NCI-H2107 (cell line): ENCODE measurements at places on chromosomes 6 and 20.

DNA sequence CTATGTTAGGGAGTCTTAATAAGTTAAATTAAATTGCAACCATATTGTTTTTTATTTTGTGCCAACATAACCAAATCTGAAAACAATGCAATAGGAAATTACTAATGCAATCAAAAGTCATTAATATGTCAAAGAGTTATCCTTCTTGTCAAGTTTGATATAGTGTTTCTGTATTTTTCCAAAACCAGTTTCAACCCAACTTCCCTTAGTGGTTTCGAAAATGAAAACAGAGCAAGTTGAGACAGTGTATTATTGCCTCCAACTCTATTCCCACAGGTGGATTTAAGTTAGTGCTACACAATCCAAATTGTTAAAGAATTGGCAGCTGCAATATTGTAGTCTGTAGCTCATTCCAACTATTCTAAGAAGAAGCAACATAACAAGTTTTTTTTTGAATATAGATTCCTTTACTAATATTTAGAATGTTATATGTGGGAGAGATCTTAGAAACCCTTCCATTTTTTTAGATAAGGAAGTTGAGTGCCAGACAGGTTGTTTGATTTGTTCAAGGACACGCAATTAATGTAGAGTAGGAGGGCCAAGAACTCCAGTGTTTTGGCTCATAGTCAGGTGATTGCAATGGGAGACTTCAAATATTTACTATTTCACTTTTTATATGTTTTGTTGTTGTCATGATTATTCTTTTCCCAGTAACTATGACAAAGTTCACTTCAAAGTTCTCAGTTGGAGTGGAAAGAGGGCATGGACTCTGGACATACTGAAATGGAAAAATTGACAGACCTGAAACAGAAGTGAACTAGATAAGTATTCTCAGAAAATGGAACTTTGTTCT, 282.4 kb upstream of the HSF2 start:
- no peak for DNase-seq

GRCh38 chr20:62733891-62734290, 25.3 kb downstream of the NTSR1 start:
- DNase-seq: no peak

GRCh38 chr20:57457243-57458095, 66.3 kb downstream of the RBM38 start:
- DNase-seq: no peak

DNA sequence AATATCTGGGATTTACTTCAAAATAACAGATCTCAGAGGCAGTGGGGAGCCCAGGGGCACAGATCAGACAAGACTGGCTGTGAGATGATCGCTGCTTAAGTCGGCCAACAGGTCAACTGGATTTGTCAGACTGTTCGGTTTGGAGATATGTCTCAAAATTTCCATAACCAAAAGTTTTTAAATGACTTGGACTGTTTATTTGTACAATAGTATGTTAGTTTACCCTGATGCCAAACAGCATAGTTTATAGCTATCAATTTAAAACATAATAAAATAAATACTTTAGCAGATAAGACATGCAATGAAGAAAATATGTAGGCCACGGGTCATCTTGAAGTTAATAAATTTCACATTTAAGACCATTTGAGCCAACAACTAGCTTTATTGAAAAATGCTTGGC, 126.7 kb downstream of the IRF4 start:
- DNase-seq: no peak

DNA sequence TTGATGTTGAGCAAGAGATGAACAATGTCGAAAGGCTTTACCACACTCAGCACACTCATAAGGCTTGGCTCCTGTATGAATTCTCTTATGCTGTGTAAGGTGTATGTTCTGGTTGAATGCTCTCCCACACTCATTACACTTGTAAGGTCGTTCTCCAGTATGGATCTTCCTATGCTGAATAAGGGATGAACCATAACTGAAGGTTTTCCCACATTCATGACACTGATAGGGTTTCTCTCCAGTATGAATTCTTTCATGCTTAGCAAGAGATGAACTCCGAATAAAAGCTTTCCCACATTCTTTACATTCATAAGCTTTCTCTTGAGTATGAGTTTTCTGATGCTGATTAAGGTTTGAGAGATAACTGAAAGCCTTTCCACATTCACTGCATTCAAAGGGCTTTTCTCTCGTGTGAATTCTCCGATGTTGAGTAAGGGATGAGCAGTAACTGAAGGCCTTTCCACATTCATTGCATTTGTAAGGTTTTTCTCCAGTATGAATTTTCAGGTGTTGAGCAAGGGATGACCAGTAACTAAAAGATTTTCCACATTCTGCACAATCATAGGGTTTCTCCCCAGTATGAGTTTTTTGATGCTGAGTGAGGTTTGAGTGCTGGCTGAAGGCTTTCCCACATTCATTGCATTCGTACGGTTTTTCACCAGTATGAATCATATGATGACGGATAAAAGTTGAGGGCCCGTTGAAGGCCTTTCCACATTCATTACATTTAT, 21.1 kb downstream of the ZNF184 start:
- no peak for DNase-seq

DNA sequence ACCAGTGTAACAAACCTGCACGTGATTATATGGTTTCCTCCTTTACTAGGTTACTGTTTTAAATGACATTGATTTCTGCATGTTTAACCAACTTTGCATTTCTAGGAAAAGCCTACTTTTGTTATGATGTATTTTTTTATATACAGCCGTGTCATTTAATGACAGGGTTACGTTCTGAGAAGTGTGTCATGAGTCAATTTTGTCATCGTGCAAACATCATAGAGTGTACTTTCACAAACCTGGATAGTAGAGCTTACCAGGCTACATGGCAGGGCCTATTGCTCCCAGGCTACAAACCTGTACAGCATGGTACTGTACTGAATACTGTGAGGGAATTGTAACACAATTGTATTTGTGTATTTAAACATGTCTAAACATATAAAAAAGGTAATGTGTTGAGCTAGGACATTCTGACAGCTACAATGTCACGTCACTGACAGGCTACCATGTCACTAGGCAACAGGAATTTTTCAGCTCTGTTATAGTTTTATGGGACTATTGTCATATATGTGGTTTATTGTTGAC, 205.3 kb downstream of the PRL start:
- no peak for DNase-seq

- DNase-seq: no peak
These were observed 42.3 kb downstream of the GPR63 start for GRCh38 chr6:96794980-96795379.

DNA sequence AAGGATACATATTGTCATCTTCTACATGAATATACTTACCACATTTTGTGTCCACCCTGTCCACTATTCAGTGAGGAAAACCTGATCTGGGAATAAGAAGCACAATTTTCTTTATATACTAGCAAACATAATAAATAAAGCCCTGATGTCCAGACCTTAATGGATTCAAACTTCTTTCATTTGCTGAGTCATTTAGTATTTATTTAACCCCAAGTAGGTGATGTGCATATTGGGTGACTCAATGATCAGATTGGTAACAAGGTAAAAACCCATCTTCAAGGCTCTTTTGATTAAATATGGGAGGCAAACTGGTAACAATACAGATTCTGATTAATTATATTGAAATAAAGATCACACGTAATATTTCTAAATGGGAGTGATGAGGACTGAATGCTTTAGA, 1159.8 kb upstream of the EYS start:
- DNase-seq: no peak

DNA sequence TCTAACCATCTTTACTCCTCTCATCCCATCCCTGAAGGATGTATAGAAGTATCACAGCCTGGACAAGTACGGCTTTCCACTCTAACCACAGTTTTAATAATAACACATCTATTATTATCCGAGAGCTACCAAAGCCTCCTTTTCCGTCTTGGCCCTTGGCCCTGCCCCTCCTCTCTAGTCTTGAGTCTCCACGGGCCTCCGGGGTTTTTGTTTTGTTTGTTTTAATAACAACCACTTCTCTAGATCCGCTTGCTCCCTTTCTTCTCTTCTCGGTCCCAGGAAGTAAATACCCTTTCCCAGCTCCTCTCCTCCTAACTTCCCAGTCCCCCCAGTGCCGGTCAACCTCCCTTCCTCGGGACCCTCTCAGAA, 661 bp downstream of the LCA5 start:
- no peak for DNase-seq

- no peak for DNase-seq
These were observed 114.8 kb downstream of the DST start for GRCh38 chr6:56527934-56528333.

DNA sequence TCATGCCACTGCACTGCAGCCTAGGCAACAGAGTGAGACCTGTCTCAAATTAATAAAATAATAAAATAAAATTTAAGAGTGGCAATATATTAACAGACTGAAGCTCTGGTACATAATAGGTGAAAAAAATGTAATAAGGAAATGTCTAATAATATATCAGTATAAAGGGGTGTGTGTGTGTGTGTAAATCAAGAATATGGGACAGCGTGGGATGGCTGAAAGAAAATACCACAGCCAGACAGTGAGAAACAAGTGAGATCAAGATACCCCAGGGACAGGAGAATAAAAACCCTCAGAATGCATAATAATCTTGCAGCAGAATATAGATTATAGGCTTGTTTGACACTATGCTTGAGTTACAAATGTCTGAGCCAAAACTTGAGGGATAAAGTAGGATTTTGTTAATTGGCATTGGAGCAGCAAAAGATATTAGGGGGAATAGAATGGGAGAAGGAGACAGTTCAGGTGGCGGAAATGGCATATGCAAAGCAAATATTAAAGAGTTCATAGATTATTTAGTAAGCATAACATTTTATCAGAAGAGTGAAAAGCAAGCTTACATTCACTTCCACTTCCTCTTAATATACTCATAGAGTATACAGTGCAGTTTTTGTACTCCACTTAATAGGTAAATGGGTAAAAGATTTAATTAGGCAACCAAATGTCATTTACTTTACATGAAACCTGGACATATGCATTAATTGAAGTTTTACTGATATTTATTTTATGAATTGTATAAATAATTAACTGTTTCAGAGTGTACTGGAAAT, 398.5 kb upstream of the GJE1 start:
- no peak for DNase-seq

DNA sequence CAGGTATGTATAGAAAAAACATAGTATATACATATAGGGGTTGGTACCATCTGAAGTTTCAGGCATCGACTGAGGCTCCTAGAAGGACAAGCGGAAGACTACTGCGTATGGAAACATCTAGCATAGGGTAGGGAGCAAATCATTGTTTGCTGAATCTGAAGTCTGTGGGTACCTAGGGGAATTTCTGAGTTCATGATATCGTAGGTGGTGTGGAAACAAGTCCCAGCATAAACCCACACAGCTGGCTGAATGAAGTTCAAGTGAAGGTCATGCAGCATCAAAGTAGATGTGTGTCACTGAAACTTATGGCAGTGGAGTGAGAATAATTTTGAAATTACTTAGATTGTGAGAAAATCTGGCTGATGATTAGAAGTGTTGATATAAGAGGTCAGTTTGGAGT, 39.4 kb downstream of the MAP7 start:
- no peak for DNase-seq

DNA sequence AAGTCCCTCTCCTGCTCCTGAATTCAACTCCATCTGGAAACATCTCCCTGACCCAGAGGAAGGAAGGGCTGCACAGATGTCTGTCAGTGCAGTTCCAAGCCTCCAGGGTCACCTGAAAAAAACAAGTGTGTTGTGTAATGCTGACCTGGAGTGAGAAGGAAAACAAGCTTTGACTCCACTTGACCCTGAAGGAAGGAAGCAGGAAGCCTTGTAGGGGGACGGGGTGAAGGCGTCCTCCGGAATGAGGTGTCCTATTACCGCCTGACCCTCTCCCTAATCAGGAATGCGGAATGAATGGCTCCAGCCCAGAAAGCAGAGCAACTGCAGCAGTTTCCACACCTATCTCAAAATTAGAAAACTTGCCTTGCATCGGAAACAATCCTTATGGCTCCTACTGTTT, 13.9 kb upstream of the ADGRF5 start:
- DNase-seq: no peak

DNA sequence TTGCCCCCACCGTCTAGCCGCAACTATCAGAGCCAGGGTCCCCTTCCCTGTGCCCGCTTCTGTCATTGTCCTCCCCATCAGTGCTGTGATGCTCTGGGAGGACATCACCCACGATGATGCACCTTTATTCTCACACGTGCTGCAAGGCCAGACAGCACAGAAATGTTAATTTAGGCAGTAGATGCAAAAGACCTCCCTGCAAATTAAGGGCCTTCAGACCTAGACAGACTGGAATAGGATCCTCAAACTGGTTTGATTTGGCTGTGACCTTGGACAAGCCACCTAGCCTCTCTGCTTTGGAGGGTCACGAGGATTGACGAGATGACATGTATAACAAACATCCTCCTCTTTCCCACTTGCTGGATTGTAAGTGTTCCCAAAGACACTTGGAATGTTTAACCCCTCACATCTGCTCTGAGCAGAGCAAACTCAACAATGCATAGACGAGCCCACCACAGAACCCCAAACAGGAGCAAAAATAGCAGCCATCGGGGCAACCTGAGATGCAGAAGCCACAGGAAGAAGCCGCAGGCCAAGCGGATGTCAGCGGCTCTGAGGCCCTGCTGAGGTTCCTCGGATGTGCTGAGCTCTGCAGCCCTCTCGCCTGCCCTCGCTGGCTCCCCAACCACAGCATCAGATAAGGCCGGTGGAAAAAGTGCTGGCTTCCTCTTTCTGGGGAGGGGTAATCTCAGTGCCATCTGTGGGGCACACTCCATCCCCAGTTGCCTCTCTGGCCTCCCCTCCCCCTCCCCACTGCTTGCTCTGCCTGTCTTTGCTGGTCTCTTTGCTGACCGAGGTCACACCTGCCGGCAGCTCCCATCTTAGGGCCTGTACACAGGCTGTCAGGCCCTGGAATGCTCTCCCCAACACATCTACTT, 35.3 kb downstream of the TOX2 start:
- DNase-seq: no peak

GRCh38 chr20:38631155-38632022, 29.8 kb downstream of the ARHGAP40 start:
- no peak for DNase-seq

GRCh38 chr6:115783402-115784061, 277.2 kb downstream of the FRK start:
- no peak for DNase-seq

- DNase-seq: no peak
These were observed 8.0 kb downstream of the VTA1 start for GRCh38 chr6:142155091-142155490.

DNA sequence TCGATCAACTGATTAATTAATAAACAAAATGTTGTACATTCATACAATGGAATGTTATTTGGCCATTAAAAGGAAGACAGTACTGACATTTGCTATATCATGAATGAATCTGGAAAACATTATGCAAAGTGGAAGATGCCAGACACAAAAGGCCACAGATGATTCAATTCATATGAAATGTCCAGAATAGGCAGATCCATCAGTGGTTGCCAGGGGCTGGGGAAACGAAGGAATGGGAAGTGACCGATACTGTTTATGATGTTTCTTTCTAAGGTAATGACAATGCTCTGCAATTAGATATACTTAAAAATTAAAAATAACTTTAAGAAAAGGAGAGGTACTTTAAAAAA, 37.2 kb downstream of the ELOVL5 start:
- DNase-seq: no peak

DNA sequence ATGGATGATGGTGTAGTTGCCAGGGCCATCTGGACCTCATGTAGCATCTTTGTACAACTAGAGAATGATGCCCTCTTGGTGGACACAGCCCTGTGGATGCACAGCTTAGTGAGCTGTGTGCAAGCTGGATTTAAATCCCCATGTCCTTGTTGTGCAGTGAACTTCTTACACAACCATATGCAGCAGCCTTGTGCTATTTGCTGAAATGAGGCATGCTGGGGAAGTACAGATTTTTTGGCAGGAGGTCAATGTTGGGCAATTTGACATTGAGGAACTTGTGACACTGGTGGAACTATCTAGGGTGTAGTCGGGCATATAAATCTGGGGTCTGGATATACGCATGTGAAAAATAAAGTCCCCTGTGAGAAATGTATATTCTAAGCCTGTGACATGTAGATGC, 5.8 kb upstream of the CDC5L start:
- no peak for DNase-seq
